ENCODE measurements at places on chromosomes 11 and 22.

DNA sequence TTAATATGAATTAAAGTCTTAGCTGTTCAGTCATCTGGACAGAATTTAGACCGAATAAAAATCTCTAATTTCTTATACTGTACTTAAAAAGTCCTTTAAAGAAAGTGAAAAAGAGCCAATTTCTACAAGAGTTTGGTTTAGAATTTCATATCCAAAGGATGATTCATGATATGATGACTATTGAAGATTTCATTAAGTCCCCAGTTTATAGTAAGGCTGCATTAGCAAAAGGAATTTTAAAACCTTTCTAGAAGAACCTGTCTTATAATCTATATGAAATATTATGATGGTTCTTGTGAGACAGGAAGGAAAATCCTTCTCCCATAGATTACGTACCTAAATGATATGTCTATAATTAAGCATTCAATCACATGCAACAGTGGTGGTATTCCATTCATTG is 34.8 kb downstream of the TSG101 start:
- no peak for DNase-seq

GRCh38 chr22:32531931-32532819 is 57.6 kb downstream of the FBXO7 start:
- no peak for DNase-seq

DNA sequence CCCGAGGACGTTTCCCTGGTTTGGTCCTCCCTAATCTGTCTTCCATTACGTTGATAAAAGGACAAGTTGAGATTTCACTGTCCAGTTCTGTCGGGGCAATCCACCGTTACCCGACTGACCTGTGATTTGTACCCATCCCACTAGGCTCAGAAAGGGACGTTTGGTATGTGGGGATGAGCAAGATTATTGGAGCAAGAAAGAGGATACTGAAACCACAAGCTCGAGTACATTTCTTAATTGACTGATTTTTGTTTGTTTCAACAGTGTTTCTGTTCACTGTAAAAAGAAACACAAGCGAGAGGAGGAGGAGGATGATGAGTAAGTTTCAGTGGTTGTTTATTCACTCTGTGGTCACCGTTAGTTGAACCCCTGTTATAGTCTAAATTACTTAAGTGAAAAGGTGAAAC is 969 bp downstream of the CCDC117 start:
- no peak for DNase-seq

- no peak for DNase-seq
Measured at GRCh38 chr11:122234257-122234656, 118.2 kb upstream of the BLID start.

All from hypothalamus (tissue), 51 donors.